GM13977 (cell line): ENCODE measurements at places on chromosomes 1 and 21.

DNA sequence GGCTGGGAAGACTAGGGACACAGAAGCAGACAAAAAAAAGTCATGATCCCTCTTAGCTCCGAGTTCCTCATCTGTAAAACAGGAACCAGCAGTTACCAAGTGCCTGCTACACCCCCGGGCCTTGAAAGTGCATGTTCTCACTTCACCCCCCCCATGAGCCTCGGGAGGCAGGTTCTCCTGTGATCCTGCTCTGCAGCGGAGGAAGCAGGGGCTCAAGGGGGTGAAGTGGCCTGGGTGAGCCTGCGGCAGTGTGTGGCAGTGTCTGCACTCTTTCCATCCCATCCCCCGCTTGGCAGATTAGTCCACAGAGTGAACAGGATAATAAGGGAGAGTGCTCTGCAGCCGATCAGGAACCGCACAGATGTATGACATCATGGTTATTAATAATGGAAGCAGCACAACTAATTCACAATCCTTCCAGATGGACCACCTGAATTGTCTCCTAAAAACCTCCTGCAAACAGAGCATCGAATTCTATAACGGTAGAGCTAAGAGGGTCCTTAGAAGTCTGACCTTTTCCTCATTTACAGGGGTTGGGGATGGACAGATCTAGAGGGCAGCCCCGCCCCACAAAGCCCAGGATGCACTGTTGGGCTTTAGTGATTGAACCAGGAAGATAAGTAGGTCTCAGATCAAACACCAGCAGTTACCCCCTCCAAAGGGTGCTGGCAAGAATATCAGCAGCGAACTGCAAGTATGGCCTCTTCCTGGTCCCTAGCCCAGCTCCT is 174.1 kb upstream of the EDN2 start:
- no peak for DNase-seq

- no peak for DNase-seq
Observed at GRCh38 chr1:84583648-84584047, 9.4 kb upstream of the CTBS start.

DNA sequence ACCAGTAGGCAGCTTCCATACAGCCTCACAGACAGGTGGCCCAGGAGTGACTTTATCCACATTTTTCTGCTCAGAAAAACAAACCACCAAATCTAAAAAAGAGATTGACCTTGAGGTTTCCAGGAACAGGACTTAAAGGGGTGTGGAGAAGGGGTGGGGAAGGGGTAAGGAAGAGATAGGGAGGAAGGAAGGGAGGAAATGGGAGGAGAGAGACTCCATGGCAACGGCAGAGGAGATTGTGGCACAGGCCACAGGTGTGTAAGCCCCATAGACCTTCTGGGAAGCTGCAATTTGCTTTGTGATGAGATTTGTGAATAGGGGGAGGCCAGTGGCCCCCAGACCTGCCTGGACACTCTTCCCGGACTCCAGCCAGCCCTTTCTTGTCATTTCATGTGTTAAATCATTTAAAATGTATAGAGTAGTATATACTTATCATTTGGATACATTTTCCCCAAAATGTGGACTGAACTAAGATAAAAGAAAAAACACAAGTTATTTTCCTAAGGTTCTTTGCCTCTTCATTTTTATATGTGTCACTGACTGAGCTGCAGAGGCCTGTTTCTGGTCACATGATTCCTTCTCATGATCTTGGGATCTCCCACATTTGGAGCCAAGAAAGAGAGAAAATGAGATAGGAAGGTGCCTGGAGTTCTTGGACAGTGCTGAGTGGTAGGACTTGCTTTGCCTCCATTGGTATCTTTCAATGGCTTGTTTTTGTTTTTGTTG is 55.5 kb downstream of the CLIC6 start:
- no peak for DNase-seq

- DNase-seq = no peak
Observed at GRCh38 chr1:48200166-48200900, 22.2 kb upstream of the SLC5A9 start.

- no peak for DNase-seq
Observed at GRCh38 chr1:85611425-85611824, 30.9 kb downstream of the CCN1 start.

- no peak for DNase-seq
Observed at GRCh38 chr1:86868477-86868876, 45.4 kb downstream of the SELENOF start.

DNA sequence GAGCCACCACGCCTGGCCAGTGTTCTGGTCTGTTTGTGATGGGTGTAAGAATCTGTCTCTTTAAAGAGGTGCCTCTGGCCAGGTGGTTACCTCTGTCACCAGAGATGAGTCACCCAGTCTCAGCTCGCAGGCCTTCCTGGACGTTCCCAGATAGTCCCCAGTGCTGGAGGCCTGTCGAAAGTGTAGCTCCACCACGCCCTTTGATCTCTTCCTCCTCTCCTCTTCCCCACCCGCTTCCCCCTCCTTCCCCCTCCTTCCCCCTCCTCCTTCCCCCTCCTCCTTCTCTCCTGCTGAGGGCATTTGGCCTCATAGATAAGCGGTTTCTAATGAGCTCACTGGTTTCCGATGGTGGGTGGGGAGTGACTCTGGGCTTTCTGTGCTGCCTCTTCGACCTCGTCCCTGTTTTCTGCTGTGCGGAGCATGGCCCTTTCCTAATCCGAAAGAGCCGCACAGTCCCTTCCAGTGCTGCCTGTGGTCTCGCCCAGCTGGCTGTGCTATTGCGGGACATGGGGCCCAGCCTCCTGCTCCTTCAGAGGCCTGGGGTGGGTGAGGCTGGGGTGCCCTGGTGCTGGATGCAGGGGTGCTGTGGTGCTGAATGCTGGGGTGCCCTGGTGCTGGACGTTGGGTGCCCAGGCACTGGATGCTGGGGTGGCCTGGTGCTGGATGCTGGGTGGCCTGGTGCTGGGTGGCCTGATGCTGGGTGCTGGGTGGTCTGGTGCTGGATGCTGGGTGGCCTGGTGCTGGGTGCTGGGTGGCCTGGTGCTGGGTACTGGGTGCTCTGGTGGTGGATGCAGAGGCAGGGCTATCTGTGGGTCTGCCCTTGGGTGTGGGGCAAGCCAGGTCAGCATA is 19.2 kb downstream of the AGPAT3 start:
- DNase-seq = peak; percentile 70

DNA sequence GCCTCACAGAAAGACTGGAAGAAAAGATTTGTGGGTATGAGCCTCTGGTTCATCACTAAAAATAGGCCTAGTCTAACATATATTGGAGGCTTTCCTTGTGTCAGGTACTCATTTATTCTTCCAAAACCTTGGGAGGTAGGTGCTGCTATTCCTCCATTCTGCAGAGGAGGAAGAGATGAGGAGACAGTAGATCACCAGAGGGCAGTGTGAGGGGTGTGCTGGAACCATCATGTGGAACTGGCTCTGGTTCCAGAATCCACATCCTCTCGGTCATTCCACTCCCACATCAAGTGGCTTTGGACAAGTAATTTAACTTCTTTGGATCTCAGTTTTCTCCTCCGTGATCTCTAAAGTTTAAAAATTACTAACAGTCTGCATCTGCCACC is 7.4 kb upstream of the INKA2 start:
- DNase-seq = no peak
